Jurkat, Clone E6-1 (cell line): ENCODE measurements at places on chromosomes 7 and 10.

DNA sequence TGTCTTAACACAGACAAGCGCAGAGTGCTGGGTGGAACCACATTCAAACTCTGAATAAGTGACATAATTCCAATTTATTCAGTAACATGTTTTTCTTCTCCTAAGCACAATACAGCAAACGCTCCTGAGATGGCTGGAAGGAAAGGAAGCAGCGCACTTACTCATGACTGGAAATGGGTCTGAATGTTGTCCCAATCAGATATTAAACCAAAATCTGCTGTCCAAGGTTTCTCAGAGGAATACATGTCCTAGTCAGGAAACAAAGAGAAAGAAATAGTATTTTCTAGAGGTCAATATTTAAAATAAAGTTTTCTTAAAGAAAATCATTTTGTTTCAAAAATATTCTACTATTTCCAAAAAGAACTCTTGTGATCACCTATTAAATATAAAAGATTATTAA lies 14.0 kb downstream of the USP6NL start:
- no peak for DNase-seq

GRCh38 chr10:71761541-71762113 lies 11.7 kb downstream of the VSIR start:
- DNase-seq: no peak

DNA sequence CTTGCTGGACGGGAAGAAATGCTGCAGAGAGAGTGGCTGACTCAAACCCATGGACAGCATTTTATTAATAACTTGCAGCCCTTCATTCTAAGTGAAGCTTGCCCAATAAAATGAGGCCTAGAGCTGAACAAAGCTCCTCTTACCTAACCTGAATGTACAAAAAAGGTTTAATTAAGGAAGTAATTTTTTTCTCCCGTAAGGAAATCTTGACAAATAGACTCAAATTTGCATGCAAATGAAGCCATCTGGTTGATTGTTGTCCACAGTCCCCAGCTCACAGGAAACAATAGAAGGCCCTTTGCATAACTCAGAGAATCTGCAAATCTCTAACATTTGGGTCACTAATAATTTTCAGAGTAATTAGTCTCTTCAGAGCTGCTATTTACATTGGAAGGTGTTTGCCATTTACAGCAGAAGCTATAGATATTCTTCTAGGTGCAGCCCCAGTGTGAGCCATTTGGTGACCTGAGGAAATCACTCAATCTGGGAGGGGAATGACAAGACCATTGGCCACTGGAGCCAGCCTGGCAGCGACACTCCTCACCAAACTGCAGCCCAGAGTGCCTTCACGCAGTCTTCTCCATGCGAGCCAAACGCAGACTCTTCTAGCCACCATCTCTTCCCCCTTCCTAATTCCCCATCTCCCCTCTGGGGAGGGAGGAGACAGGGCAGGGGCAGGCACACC lies 483.0 kb upstream of the C7orf33 start:
- DNase-seq: no peak

DNA sequence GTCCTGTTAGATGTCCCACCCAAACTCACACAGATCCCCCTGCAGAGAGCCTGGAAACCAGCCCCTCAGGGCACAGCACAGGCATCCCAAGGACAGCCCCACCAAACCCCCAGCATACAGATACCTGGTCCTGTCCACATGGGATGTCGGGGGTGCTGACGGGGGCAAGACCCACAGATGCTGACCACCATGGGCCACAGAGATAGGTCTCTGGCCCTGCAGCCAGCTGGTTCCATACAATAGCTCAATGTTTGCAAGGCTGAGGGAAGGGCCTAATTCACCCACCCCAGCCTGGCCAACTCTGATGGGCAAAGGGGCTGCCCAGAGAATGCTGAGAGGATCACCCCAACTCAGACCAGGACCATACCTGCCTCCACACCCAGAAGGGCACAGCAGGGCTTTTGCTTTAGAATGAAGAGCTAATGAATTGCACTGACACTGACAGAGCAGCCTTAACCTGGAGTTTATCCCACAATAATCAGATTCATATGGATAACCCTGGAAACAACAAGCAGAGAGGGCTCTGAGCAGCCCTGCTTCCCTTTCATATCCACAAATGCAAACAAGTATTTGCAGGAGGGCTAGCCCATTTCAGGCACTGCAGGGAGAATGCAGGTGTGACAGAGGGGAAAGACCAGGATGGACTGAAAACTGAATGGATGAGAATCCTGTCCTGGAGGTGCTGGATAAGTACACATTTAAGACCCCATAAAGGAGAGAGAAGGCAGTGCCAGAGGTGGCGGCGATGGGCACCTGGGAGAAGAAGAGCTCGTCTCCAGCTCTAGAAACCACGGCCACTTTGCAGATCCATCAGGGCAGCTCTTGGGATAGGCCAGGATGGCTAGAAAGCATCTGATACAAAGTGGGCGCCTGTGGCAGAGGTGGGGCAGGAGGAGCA lies 126.7 kb downstream of the TNS3 start:
- DNase-seq: no peak

GRCh38 chr10:43863270-43863669 lies 214.6 kb upstream of the ZNF32 start:
- no peak for DNase-seq

DNA sequence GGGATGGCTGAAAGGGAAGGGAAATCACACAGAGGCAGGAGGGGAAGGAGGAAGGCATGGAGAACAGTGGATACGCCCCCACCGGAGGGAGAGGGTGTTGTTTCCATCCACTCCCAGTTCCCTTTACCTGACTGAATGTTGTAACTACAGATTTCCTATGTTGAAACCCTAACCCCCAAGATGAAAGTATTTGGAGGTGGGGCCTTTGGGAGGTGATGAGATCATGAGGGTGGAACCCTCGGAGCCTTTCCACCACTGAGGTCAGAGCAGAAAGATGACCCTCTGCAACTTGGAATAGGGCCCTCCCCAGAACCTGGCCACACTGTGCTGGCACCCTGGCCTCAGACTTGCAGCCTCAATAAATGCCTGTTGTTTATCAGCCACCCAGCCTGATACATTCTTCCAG lies 48.6 kb upstream of the CNPY1 start:
- no peak for DNase-seq

DNA sequence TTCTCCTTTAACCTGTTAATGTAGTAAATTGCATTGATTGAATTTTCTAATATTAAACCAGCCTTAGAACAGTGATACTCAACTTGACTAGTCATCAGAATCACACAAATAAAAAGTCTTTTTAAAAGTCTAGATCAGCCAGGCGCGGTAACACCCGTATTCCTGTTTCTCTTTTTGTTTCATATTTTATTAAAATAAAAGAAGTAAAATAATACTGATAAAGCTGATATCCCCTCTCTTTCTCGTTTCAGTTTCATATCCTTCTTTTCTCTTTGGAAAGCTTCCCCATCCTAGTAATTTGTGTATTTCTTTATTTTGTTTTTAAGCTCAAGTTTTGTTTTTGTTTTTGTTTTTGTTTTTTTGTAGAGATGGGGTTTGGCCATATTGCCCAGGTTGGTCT lies 9.3 kb downstream of the SMO start:
- DNase-seq: no peak

DNA sequence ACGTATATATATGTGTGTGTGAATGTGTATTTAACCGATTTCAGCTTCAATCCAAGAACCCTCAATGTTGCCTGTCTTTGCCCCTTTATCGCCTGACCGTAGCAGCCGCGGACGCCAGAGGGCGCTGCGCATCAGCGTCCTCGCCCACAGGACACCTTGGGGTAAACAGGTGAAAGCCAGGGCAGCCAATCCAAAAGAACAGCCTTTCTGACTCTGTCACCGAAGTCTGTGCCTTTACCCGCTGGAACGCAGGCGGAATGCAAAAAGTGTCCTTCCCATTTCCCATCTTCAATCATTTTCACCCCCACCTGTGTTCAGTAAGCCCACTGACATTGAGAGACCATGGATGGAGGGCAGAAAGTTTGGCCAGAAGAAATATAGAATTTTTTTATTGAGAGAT lies 3.6 kb downstream of the NXPH1 start:
- DNase-seq: peak; percentile 33

- no peak for DNase-seq
Measured at GRCh38 chr7:155791836-155792235, 20.4 kb downstream of the SHH start.

- DNase-seq: no peak
Measured at GRCh38 chr10:49632406-49633317, 18.8 kb downstream of the CHAT start.

- DNase-seq: no peak
Measured at GRCh38 chr10:113538151-113538550, 14.7 kb upstream of the HABP2 start.

GRCh38 chr7:6614953-6615722 lies at the start of gene ZNF853:
TSS of gene ZNF853 (plus strand) at chr7:6615610. CDS start at chr7:6616175, 565 bp downstream.
- DNase-seq: no peak

DNA sequence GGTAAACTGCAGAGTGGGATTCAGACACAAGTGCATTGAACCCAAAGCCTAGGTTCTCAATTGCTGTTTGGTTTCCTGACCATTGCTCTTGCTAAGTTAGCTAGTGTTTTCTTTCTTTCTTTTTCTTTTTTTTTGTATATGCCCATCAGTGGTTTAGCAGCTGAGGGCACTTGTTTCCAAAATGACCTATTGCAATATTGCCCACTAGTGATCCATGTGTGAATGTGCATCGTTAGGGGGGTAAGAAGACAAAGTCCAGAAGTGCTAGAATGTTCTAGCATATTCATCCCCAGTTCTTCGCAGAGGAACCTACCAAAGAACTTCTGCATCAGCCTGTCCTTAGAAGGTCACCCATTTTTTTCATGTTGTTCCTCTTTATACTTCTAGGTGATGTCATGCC lies 252.8 kb upstream of the GPR26 start:
- no peak for DNase-seq

DNA sequence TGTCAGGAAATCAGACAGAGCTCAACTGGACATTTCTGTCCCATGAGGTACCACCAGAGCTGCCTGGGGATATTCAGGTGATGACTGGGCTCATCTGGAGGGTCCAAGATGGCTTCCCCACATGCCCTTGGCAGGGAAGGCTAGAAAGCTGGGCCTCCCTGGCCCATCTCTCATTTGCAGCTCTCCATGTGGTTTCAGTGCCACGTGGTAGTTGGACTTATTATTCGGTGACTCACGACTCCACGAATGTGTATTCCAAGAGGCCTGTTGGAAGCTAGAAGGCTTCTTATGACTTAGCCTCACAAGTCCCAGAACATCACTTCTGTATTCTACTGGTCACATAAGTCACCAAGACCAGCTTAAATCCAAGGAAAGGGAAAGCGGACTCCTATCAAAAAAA lies 22.8 kb downstream of the NSMCE4A start:
- no peak for DNase-seq

DNA sequence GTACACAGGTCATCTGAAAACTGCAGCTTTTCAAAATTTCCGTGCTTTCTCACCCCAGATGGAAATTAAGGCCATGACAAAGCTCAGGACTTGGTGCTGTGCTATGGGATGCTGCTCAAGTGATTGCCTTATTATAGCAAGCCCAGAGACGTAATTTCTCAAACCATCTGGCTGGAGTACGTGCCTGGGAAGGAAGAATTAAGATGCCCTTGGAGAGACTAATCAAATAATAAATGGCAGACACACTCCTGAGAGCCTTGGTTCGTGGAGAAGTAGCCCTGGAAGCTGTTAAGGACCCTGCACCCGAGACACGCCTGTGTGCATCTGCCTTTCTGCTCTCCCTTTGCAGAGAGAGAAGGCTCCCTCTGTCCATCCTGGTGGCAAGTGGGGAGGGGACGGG lies 38.3 kb upstream of the PRLHR start:
- no peak for DNase-seq

DNA sequence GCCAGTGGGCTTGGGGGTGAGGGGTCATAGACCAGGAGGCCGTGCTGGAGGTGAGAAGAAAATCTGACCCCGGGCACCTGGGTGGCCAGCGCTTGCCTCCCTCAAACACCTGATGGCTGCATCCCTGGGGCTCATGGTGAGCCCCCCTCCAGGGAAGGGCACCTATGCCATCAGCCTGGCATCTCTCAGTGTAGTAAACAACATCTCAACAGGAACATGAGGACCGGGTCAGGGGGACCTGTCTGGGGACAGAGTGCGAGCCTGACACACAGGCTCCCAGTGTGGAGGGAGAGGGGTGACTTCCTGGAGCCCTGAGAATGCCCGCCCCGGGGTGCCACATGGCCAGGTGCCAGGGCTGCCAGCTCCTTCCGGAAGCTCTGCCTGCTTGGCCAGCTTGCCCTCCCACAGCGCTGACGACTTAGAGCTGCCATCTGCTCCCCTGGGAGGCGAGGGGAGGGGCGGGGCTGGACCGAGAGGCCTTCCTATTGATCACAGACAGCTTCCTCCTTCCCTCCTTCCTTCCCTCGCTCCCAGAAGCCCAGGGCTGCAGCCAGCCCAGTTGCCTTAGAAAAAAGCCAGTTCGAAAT lies 12.3 kb downstream of the STX1A start:
- DNase-seq: no peak

- no peak for DNase-seq
Measured at GRCh38 chr7:94675356-94675755, 19.4 kb upstream of the SGCE start.

GRCh38 chr10:78757344-78757925 lies 311.3 kb upstream of the ZMIZ1 start:
- DNase-seq: no peak

DNA sequence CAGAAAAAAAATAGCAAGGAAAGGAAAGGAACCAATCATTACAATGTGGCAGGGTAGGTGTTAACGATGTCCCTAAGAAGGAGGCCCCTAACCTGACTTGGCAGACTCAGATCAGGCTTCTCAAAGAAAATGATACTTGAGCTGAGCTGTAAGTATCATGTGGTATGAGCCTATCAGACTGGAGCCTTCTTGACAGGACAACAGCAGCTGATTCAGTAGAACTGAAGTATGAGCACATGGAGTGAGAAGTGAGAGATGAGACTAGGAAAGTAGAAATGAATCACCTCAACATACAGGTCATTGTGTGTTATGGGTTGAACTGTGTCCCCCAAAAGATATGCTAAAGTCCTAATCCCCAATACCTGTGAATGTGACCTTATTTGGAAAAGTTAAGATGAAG lies 66.3 kb downstream of the MTERF1 start:
- no peak for DNase-seq

DNA sequence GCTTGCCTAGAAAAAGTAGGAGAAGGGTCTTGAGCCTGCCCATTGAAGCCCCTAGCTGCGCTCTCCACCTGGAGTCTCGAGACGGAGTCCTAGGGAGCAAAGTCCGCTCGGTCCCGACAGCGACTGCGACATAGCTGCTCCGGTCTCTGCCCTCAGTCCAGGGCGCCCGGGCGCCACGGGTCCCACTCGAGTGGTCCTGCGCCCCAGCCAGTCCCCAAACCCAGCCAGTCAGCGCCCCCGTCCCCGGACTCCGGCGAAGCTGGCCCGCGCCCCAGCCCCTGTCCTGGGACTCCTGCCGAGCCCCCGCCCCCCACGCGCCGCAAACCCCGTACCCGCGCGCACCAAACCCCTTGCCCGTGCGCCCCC lies 490 bp downstream of the TNS3 start:
- no peak for DNase-seq

DNA sequence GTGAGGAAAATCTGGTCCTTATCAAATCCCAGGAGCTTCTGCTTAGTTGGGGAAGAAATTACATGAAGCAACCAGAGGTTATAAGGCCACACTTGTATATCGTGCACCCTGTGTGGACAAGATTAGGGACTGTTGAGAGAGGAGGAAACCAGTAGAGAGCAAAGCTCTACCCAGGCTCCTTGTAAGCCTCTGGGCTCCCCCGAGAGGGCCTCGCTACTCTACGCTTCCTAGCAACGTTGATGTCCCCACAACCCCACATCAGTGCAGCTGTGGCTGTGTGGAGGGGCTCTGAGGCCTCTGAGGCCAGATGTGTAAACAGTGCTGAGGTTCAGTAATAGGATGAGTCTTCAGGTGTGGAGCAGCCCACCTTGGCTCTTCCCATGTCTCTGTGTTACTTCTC lies 16.0 kb downstream of the HIF1AN start:
- DNase-seq: peak; percentile 73
